ENCODE measurements at places on chromosomes 7 and 10. TPM values are rescaled to one million over a fixed set of nuclear protein-coding genes. Genes with fewer than 3 reads are reported as not detected.
A peak's percentile ranks its signal among the peaks of the same experiment; 100 is the strongest.

ATOH7 gene
- total RNA-seq, result not detected

OR2A42 gene
- total RNA-seq, result not detected

GRCh38 chr10:103843045-103843444, 12.3 kb downstream of the SH3PXD2A start:
- no peak for DNase-seq

DNA sequence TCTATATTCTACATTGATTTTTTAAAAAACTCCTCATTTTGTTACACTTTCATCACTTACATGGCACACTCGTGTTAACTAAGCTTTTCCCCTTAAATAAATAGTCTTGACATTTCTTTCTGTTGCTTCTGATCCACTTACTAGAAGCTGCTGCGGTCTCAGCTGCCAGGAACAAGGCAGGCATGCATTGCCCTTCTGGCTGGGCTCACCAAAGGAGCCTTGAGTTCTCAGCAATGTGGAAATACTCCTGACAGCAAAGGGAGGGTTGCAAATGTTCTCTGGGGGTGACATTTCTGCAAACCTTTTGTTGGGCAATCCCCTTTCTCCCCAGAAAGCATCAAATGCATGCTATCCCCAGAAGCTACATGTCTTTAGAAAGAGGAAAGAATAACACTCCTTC, 350.1 kb downstream of the PRPF18 start:
- no peak for DNase-seq

DNA sequence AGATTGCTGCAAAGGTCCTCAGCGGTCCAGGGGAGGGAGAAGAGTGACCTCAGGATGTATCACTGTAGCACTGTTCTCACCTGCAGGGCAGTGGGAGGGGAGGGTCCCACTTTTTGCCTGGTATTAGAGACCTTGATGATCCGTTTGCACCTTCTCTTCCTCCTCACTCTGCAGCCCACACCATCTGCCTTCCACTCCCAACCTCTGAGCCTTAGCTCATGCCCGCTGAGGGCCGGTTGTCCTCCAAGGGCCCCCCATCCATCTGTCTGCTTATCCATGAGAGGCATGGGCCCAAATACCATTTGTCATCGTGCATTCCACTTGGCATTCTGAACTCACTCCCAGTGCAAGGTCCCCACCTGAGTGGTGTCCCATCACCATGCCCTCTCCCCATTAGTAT, 64.6 kb upstream of the PCBD1 start:
- no peak for DNase-seq

DNA sequence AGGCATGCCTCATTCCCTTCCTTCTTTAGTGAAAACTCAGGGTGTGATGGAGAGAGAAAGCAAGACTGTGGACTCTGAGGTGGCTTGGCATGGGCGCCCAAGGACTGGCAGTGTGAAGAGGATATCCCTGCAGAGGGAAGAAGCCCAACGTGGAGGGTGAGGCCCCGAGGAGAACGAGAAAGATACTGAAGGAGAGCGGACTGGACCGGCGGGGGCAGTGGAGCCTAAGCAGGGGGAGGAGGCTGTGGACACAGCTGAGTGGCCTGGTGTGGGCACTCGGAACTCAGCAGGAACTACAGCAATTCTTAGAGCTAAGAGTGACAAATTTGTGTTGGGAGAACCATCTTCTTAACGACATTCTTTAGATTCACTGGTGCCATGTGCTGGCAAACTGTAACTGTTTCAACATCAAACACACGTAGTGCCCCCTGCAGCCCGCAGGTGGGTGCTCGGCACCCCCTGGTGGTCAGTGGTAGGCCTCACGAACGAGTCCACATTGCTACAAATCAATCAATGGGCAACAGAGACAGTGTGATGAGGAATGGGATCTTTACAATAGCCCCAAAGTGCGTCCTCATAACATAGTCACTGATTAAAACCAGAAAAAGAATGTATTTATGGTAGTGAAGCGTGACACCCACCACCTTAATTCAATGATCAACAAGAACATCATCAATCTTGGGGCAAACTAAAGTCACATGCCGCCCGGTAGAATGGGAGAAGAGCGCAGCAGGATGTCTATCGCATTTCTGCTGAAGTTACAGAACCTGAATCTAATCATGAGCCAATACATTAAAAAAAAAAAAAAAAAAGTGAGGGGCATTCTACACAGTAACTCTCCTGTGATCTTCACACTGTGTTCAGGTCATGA, 2.0 kb upstream of the SFTPA1 start:
- peak; percentile 22 for DNase-seq

All from T-helper 17 cell (primary cell).